ENCODE measurements at places on chromosomes 2 and 18.

DNA sequence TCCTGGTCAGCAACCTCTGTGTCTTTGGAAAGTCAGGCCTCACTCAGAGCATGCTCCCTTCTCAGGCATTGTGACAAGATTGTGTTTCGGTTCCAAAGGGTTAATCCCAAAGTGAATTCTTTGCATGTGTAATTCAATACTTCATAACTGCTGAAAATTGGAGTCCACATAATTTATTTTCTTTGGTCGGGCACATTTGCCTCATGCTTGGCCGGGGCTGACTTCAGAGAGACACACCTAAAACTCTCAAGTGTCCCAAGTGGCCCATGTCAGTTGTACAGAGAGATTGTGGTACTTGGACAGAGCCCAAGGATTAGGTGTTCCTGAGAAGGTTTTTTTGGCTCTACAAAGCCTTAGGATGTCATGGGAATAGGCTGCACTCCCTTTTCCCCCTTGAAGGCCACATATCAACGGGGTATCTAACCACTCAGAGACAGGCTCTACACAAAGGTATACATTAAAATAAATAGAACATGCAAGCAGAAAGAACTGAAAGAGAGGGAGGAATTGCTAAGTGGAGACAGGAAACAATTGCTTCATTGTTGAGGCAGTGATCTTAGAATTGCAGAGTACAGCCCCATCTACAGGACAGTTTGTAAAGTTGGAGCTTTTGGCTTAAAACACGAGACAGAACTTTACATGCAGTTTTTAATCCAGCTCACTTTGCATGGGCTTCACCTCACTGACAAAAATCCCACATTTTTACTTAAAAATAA, 1232.3 kb upstream of the ZEB2 start:
- no peak for DNase-seq

DNA sequence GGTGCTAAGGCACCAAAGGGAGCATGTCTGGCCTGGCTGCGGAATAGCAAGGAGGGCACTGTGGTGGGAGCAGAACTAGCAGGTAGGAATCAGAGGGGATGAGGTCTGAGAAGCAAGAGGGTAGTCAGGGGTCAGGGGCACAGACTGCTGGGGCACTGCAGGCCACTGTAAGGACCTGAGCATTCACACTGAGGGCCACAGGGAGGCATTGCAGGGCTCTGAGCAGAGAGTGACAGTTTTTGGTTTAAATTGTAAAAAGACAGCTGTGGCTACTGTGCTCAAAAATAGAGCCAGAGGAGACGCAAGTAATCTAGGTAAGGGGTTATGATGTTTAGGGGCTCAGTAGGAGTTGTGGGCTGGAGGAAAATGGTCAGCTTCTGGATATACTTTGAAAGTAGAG, 41.5 kb downstream of the ARHGAP25 start:
- DNase-seq: no peak

DNA sequence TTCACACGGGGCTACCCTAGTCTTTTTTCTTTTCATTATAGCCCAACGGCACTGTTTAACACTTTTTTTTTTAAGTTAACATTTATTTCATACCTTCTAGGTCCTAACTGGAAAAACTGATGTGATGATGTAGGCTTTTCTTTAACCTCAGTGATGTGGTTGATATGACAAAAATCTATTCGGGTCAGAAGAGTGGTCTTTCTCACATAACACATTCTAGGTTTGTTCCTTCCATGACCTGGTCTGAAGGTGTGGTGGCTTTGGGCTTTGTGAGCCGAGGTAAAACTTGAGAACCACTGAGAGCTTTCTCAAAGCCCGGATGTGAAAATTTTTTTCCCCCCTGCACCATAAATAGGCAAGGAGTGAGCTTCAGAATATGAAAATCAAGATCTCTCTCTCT, 44.2 kb downstream of the GPD2 start:
- DNase-seq: no peak

DNA sequence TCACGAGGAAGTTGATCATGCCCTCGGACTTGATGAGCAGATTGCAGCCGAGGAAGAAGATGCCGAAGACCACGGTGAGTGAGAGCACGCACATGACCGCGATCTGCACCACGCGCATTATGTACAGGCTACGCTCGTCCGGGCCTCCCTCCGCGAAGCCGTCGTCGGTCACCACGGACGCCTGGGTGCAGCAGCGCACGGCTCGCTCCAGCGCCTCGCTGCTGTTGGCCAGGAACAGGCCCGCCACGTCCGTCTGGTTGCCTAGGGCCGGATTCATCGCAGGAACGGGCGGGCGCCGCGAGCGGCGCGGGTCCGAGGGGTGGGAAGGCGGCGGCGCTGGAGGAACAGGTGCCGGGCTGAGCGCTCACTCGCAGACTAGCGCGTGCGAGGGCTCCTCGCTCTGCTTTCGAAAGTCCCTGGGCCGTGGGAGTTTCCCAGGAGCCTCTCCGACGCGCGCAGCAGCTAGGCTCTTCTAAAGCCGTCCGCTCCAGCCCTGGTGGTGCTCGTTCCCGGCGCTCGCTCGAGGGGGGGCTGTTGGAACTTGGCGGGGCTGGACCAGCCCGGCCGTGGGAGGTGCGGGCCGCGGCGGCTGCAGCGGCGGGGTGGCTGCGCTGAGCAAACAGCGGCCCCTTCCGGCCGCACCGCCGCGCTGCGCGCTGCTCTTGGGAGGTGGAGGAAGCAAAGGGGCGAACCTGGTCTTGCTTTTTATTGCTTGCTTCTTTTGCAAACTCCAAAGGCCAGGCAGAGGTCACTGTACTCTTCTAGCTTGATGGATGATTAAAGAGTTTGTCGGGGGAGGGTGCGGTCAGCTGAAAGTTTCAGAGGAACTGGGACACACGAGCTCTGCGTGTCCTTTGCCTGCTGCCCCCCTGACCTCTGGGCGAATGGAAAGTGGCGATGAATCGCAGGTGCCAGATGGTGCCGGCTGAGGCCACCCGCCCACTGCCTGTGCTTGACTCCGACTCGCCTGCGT, at the start of gene RPRM:
TSS of gene RPRM (minus strand) at position 474 of the 973 bp plus-strand sequence. CDS start at position 277, 197 bp downstream.
- DNase-seq: peak; percentile 51

DNA sequence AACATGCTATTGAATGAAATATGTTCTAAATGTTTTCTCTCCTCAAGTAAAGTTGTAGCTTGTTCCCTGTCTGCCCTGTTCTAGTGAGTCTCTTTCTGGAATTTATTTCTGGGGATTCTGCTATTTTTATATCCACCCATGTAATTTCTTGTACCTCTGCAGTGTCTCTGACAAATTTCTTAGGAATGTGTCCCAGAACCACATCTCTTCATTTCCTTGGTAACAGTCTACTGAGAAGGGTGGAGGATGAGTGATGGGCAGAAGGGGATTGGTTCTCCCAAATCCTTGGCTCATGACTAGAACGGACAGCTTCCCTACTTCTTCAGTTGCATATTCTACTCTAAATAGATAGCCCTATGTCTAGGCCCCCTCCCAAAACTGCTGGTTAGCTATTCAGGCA, 490.6 kb upstream of the LINC00305 start:
- no peak for DNase-seq
